ENCODE measurements at places on chromosomes 7 and 10.

GRCh38 chr10:110867807-110868465 is 3.8 kb upstream of the PDCD4 start:
- DNase-seq, result no peak

DNA sequence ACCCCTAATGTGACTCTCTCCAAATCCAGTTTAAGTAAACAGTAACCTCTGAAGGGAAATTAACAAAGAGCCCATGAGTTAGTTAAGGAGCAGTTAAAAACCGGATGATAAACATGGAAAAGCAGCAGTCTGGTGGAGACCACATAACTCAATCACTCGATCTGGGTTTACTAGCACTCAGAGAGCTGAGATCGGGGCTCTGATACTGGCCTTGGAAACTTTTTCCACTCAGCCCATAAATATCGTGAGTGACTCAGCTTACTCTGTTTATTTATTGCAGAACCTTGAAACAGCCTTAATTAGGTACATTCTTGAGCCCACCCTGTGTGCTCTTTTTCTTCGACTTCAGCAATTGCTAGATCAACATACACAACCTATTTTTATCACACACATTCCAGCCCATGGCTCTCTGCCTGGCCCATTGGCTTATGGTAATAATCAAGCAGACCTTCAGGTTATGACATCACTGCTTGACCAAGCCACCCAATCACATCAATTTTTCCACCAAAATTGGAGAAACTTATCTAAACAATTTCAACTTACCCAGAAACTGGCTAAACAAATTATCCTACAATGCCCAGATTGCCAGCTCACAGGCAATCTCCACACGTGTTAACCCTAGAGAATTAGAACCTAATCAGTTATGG is 82.2 kb upstream of the GPR22 start:
- no peak for DNase-seq

DNA sequence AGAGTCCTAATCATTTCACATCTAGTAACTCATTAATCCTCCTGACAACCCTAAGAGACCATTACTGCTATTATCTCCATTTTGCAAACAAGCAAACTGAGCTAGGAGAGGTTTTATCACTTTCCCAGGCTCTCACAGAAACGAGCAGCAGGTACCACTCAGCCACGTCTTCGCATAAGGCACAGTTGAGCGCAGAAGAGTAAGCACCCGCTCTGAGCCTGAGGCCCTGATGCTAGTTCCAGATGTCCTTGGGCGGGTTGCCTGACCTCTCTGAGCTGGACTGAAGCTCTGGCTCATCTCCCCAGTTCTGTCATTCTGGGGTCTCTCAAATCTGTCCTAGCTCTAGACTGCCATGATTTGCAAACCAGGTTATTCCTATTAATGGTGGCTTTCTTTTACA is 72.6 kb upstream of the FRMD4A start:
- DNase-seq, result no peak

GRCh38 chr7:80175744-80176143 is 41.1 kb downstream of the GNAI1 start:
- no peak for DNase-seq

DNA sequence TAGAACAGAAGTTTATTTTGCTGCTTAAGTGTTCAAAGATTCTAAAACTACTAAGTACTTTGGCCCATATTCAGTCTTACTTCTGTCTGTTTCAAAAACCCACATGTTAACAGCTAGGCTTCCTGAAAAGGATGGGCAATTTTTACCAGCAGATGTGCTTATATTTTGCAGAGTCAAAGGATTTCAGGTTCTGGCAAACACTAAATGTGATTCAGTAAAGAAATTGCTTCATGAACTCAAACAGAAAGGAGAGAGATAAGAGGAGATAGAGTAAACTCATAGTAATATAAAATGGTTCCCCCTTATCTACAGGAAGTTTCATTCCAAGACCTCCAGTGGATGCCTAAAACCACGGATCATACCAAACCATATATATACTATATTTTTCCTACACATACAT is 248.5 kb downstream of the AGMO start:
- DNase-seq, result no peak

DNA sequence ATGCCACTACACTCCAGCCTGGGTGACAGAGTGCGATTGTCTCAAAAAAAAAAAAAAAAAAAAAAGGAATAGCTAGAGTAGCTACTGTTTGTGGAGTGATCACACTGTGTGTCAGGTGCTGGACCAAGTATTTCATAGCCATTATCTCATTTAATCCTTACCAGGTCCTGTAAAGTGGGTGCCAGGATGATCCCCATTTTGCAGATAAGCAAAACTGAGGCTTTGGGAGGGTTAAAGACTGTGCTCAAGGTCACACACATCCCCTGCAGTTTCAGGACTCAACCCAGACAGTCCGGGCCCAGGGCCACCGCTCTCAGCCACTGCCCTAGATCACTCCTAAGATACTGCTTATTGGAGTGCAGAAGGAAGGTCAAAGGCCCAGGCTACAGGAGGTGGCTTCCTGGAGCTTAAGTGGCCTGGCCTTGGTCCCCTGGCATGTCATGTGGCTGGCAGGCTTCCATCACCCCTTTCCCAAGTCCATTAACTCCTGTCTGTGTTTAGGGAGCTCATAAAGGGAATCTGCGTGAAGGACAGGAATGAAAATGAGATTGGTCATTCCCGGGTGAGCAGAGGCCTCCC is 12.4 kb upstream of the WBP1L start:
- DNase-seq, result no peak

DNA sequence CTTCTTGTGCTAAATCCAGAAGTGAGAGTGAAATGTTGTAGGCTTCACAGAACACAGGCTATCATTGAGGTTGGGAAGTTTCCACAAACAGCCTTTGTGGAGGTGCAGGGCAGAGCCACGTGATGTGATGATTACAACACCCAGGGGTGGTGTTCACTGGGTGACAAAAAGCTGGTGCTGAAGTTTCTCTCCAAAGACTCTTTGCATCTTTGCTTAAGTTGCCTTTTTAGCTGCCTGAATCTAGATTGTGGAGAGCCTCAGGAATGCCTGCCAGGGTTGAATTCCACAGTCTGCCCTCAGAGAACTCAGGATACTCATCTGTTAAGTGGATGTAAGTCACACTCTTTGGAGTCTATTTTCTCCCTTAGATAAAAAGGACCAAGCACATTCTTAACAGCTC is 56.3 kb downstream of the PLXNA4 start:
- no peak for DNase-seq

DNA sequence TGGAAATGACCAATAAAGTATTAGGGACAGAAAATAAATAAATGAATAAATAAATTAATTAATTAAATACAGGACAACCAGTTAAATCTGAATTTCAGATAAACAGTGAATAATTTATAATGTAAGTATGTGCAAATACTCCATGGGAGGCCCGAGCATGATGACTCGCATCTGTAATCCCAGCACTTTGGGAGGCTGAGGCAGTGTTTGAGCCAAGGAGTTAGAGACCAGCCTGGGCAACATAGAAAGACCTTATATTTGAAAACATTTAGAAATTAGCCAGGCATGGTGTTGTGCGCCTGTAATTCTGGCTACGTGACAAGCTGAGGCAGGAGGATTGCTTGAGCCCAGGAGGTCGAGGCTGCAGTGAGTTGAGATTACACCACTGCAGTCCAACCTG is 123.7 kb downstream of the CUL2 start:
- DNase-seq, result no peak

- no peak for DNase-seq
Measured at GRCh38 chr10:109676703-109677102, 246.6 kb downstream of the XPNPEP1 start.

- no peak for DNase-seq
Measured at GRCh38 chr7:16035392-16035791, 348.9 kb upstream of the MEOX2 start.

- DNase-seq, result no peak
Measured at GRCh38 chr7:71220210-71220695, 88.3 kb downstream of the GALNT17 start.

DNA sequence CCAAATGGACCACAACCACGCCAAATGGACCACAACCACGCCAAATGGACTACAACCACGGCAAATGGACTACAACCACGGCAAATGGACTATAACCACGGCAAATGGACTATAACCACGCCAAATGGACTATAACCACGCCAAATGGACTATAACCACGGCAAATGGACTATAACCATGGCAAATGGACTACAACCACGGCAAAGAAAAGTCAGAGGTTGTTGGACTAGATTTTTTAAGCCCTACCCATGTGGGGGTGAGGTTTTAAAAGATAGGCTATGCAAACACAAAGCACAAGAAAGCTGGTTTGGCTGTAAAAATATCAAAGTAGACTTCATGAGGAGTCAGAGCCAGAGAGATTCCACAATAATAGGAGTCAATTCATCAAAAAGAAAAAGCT is 55.8 kb downstream of the NCAPG2 start:
- no peak for DNase-seq

- DNase-seq, result no peak
Measured at GRCh38 chr7:16563281-16564022, 36.8 kb downstream of the LRRC72 start.

- no peak for DNase-seq
Measured at GRCh38 chr10:121709675-121710073, 111.4 kb upstream of the FGFR2 start.

DNA sequence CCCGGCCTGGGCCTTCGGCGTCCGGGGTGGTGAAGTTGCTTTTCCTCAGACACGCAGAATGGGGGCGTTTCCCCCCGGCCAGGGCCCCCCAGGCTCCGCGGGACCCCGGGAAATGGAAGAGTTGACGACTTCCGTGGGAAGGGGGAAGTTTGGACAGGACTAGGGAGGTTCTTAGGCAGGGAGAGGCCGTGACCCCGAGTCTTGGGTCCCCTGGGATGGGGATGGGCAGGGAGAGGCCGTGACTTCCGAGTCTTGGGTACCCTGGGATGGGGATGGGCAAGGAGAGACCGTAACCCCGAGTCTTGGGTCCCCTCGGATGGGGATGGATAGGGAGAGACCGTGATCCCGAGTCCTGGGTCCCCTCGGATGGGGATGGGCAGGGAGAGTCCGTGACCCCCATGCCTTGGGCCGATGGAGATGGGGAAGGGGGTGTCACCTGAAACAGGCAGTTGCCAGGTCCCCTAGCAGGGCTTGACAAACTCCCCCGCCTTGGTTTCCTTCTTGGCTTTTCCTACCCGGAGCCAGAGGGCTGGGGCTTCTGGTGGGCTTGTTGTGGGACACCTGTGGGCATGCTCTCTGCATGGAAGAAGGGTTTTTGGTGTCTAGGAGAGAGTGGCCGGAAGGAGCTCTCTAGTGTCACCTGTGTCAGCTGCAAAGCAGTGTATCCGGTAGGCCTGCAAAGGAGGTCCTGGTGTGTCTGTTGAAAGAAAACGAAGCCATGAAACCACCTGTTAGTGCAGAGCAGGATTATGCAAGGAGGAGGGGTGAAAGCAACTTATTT is 1.1 kb downstream of the TRRAP start:
- no peak for DNase-seq

- no peak for DNase-seq
Measured at GRCh38 chr7:130363026-130363847, 17.1 kb upstream of the CPA1 start.

DNA sequence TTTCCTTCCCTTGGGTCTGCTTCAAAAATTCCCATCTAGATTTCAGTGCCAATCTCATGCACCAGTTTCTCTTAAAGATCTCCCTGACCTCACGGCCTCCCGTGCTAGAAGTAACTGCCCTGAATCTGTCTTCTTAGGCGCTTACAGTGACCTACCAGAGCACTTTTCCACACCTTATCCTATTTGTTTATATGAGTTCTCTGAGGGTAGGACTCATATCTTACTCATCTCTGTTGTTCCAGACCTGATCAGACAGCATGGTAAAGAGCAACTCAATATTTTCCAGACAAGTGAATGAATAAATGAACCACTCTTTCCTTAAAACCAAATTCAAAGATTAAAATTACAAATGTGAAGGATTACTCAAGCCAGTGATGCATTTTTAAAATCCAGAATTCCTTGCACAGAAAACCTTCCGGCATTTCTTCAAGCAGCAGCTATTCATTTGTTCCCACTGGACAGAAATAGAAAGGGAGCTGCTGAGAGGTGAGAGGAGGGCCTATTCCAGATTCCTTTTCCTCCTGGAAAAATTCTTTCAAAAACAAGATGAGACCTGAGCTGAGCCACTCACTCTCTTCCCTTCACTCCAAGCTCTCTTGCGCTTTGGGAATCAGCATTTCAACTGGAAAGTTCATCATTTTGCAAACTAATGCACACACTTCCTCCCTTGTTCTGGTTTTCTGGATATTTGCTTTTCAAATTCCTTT is 94.6 kb downstream of the ELMO1 start:
- no peak for DNase-seq

- DNase-seq, result no peak
Measured at GRCh38 chr10:98638920-98639319, 192.2 kb upstream of the HPS1 start.

DNA sequence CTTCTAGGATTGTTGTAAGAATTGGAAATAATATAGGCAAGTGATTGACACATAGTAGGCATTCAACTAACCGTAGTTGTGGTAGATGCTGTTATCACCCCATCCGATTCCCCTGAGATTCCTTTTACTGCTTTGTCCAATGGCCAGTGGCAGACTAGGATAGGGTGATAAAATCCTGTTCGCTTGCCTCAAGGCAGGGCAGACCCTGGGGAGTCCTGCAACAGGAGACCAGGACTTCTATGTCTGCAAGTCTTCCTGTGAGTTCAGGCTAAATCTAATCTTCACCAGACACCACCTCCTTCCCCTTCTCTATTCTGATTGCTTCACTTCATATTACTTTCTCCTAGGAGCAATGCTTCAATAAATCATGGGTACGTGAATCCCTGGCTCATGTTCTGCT is 42.8 kb upstream of the CREB5 start:
- no peak for DNase-seq

GRCh38 chr10:129580010-129580409 is 113.0 kb downstream of the MGMT start:
- DNase-seq, result no peak

GRCh38 chr7:93739424-93739823 is 151.1 kb downstream of the TFPI2 start:
- no peak for DNase-seq

DNA sequence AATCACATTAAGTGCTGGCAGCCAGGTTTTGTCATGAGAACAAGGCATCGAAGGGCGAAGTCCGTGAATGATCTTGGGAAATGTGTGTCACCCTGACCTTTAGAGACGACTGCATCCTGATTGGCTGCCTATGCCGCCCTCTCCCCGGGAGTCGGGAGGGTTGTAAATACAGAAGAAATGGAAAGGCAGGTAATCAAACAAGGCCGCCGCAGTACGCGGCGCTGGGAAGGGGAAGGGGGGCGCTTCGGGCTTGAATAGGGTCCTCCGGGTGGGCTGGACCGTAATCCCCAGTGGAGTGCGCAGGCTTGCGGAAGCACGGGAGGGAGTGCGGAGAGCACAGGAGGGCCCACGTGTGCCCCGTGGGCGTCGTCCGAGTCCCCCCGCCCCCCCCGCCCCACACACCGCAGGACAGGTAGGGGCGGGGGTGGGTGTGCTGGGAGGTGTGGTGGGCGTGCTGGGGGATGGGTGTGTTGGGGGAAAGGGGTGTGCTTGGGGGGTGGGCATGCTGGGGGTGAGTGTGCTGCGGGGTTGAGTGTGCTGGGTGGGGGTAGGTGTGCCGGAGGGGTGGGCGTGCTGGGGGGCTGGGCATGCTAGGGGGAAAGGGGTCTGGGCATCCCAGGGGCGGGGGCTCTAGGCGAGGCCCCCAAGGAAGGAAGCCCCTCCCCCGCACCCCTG is 169.4 kb downstream of the ARHGAP12 start:
- peak; percentile 19 for DNase-seq

Measured in midbrain (tissue), 1 donor.